ENCODE measurements at places on chromosomes 6 and 20.
A peak's percentile ranks its signal among the peaks of the same experiment; 100 is the strongest.

- no peak for DNase-seq
Measured at GRCh38 chr6:145630598-145630997, 104.7 kb downstream of the EPM2A start.

DNA sequence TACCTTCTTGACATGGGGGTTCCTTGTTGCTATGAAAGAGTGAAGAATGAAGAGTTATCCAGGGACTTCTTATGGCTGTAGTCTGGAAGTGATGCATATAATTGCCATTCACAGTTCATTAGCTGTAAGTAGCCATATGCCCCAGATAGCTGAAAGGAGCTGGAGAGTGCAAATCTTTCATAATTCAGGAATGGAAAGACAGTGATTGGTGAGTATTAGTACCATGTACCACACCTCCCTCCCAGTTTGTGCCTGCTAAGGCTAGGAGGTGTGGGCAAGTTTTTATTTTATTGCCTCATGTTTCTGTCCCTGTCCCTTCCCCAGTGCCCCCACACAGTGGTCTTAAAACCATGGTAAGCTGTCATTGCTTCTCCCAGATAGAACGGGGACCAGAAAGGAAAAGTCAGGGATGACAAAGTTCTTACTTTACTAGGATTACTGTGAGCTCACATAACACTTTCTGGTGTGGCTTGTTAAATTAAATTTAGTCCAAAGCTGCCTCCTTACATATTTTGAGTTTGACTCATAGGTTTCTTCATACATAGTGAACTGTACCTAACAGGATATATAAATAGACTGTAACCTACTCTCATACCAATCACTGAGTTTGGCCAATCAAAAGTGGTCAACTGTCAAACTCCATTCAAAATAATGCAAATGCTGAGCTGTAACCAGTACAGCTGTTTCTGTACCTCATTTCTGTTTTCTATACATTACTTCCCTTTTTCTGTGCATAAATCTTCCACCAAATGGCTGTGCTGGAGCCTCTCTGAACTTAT lies 119.4 kb downstream of the RFPL4B start:
- no peak for DNase-seq

DNA sequence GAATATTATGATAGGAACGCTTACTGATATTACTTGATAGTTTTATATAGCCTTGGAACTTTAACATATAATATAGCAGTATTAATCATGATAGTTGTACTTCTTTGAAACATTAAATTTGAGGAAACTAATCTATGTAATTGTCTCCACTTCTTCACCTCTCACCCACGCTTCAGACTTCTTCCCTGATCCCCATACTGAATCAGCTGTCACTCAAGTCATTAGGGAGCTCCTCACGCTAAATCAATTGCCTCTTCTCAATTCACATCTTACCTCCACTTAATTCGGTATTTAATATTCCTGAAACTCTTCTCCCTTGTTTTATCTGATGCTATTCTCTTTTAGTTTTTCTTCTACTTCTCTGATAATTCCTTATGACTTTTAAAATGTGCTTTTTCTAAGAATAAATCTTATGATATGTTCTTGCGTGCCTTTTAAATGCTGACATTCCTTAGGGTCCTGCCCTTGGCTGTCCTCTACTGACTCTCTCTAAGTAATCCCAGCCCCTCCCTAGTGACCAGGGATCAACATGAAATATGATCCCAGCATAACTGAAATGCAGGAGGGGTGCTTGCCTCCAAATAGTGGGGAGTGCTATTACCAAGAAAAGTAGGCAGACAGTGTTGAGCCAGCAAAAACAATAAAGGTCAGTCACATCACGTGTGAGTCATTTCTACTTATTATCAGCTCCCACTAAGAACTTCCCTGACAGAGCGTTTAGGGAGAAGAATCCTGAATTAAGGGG lies 9.9 kb downstream of the ANKRD66 start:
- DNase-seq, result peak; percentile 67

DNA sequence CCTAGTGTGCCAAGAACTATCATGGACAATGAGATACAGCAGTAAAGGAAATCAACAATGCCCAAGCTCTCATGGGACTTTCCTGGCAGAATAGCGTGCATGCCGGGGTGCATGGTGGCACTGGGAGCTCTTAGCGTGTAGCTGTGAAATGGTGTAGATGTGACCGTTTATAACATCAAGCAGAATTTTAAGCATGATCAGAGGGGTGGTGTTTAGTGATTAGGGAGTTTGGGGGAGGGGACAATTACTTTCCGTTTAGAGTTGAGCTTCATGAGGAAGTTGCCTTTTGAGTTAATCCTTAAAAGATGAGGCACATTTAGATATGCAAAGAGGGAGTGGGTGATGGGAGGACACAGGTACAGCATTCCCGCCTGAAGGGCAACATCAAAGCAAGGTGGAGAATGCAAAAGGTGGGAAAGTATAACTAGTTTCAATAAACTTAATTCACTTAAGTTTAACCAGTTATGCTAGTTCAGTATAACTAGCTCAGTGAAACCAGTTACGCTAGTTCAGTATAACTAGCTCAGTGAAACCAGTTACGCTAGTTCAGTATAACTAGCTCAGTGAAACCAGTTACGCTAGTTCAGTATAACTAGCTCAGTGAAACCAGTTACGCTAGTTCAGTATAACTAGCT lies 661.6 kb downstream of the QKI start:
- DNase-seq, result no peak
